ENCODE measurements at places on chromosomes 5 and 9.

GRCh38 chr5:8306288-8306896, 437.4 kb downstream of the MTRR start:
- DNase-seq = no peak

- no peak for DNase-seq
These were observed 82.3 kb upstream of the AGXT2 start for GRCh38 chr5:35129921-35130485.

DNA sequence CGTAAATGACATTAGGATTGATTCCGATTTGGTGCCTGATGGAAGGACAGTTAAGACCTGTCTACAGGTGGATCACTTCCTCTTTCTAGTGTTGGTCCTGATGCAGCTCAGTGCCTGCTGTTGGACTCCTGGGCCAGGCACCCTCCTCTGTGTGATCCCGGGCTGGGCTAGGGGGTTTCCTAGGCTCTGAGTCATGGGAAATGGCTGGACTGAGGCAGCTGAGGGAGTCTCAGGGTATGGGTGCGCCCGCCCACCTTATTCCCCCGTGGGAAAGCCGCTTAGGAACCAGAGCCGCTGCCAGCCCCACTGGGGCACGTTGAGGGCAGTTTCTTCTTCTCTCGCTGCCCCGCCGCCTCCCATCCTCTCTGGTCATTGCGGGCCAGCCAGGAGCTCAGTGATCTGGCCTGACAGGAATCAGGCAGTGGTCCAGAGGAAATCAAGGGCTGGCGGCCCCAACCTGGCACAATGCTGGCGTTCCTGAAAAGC, 12.9 kb downstream of the TCF7 start:
- DNase-seq = no peak

DNA sequence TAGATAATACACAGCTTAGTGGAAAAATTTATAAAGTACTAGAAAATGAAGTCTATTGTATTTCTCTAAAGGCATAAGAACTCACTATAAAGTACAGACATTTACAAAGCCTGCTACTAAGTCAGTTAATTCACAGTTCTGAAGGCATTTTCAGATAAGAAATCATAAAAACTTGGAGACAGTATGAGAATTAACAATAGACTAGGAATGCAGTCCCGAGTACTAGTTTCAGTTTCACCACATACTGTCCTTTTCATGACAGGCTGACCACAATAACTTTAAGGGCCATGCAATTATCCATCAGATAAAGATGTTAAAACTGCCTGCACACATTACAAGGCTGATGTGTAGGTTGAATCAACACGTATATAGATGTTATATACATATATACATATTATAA, 362.6 kb upstream of the SMC2 start:
- no peak for DNase-seq
